ENCODE measurements at places on chromosomes 1 and 21. TPM values are rescaled to one million over a fixed set of nuclear protein-coding genes. Genes with fewer than 3 reads are reported as not detected.

The KRTAP13-2 gene
- not detected for total RNA-seq

The NRIP1 gene
- 40.6 TPM for total RNA-seq

The FNBP1L gene
- 32.1 TPM for total RNA-seq

The CAMK1G gene
- 56.4 TPM for total RNA-seq

The MMP23B gene
- 3.5 TPM for total RNA-seq

The PLA2G4A gene
- total RNA-seq, result 3.8 TPM

The OR10J1 gene
- not detected for total RNA-seq

The KLF17 gene
- not detected for total RNA-seq

The RBM34 gene
- 56.5 TPM for total RNA-seq

The CA14 gene
- 7.5 TPM for total RNA-seq

The BARHL2 gene
- 0.24 TPM for total RNA-seq

The NPPB gene
- total RNA-seq, result not detected

The LIN28A gene
- not detected for total RNA-seq

The E2F2 gene
- total RNA-seq, result 0.07 TPM

The LIPI gene
- total RNA-seq, result not detected

The STK40 gene
- total RNA-seq, result 21.3 TPM

The OR10K1 gene
- not detected for total RNA-seq

The LCA5L gene
- total RNA-seq, result 1.3 TPM

The MAB21L3 gene
- total RNA-seq, result 0.60 TPM

The SH2D5 gene
- 43.5 TPM for total RNA-seq

The LCE2A gene
- total RNA-seq, result not detected

The IRF6 gene
- total RNA-seq, result 0.32 TPM

The RIPPLY3 gene
- not detected for total RNA-seq

The DEGS1 gene
- total RNA-seq, result 63.8 TPM

The DDOST gene
- total RNA-seq, result 45.1 TPM
